Activated T-cell treated with anti-CD3 and anti-CD28 coated beads, Interleukin-2, amount 50 U/mL, for 72 hours (primary cell): ENCODE measurements at places on chromosomes 3 and 15. TPM values are rescaled to one million over a fixed set of nuclear protein-coding genes. Genes with fewer than 3 reads are reported as not detected.

DNA sequence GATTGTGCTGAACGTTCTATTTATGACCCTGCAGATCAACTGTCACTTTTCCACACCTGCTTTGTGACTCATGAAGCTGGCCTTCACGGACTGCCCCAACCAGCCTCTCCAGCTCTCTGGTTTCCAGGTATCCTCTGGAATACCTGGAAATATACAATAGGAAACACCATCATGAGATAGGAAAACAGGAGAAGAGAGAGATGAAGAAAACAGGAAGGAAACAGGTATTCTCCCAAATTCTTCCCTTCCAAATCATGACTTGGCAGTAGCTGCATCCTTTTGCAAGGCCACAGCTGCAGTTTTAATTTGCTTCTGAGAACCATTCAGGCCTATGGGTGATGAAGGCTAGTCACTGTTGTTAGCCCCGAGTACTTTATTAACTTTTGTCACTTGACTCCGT is 909.1 kb downstream of the EPHA3 start:
- no peaks in the 10 kb centered on the region for H3K36me3 ChIP-seq
- H3K27me3 ChIP-seq: no peaks in the 10 kb centered on the region
- no peak overlapping the region for H3K4me3 ChIP-seq
- DNase-seq: no peak
- H3K27ac ChIP-seq: no peak overlapping the region

GRCh38 chr3:183524476-183524875 is 31.0 kb downstream of the KLHL6 start:
- DNase-seq: no peak
- H3K4me1 ChIP-seq: peaks cover 46% of the 10 kb centered on the region
- H3K27ac ChIP-seq: no peak overlapping the region
- peaks cover 35% of the 10 kb centered on the region for H3K36me3 ChIP-seq
- no peaks in the 10 kb centered on the region for H3K27me3 ChIP-seq

GRCh38 chr3:171851660-171852058 is 8.5 kb downstream of the TMEM212 start:
- H3K4me1 ChIP-seq: peaks cover 15% of the 10 kb centered on the region
- H3K4me3 ChIP-seq: no peak overlapping the region
- H3K27me3 ChIP-seq: peaks cover 34% of the 10 kb centered on the region
- H3K36me3 ChIP-seq: peaks cover 9% of the 10 kb centered on the region
- no peak for DNase-seq

DNA sequence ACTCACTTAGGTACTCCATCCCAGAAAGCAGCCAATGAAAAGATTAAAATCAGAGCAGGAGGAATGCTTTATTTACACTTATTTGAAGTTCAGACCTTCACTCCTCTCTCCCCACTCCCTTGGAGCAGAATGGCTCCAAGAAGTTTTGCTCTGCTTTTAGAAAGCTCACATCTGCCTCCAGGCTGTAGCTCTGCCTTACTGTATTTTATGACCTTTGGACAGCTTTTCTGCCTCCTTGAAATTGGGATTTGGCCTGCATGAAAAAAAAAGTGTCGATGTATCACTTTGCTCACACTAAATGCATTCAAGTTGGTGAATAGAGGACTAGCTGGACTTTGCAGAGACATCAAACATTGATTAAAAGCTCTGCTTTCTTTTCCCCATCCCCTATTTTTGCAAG is 95.3 kb downstream of the SLC9A9 start:
- no peaks in the 10 kb centered on the region for H3K27me3 ChIP-seq
- H3K4me1 ChIP-seq: peaks cover 49% of the 10 kb centered on the region
- no peak for DNase-seq
- no peaks in the 10 kb centered on the region for H3K36me3 ChIP-seq

PIGZ gene
- 1.7 TPM for total RNA-seq

RETNLB gene
- total RNA-seq: not detected
